A673 (cell line): ENCODE measurements at places on chromosomes 16 and 17. TPM values are rescaled to one million over a fixed set of nuclear protein-coding genes. Genes with fewer than 3 reads are reported as not detected.

The TP53TG3B gene
- total RNA-seq, result not detected in 2 replicates

The GAST gene
- total RNA-seq, result not detected in 2 replicates

The EFCAB5 gene
- 2.6 and 2.8 TPM in 2 replicates for total RNA-seq

The ATP2A1 gene
- total RNA-seq, result 3.0 and 3.5 TPM in 2 replicates

The TMEM98 gene
- total RNA-seq, result 67.6 and 75.0 TPM in 2 replicates

The CCL5 gene
- total RNA-seq, result not detected in 2 replicates

The KCTD19 gene
- 0.32 TPM in 1 of 2 replicates, not detected in the other for total RNA-seq

The C16orf89 gene
- not detected in 2 replicates for total RNA-seq

The CCL17 gene
- total RNA-seq, result not detected in 2 replicates

DNA sequence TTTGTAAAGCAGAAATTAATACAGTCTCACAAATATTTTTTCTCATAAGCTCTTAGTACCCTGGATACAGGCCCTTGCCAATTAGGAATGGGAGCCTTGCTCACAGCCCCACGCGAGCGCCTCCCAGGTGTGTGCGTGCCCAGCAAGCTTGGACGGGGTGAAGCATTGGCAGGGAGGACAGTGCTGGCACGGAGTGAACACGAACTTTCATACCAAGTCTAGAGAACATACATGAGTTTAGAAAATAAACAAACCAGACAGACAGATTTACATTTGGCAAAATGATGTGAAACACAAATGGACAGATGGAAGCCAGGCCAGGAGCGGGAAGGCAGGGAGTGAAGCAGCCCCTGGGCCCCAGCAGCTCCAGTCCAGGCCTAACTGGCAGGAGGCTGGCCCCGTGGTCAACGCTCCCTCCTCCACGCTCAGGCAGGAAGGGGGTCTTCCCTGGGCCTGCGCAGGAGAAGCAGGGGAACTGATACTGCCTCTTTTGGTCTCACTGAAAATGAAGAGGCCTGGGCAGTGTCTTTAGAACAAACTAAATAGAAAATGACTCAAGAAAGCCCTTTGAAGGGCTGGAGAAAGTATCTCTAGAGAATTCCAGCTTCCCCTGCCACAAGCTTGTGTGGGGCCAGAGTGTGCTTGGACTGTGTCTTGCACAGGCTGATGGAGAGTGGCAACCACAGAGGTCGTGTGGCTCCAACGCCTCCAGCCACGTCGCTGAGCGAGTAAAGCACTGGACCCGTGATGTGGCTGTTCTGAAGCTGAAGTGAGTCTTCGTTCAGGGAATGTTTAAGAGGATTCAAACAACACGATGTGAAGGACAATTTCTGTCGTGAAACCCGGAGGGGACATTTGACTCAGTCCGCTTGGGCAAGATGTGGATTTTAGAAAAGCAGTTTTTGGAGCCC, 9.9 kb upstream of the FOXJ1 start:
- no peak for DNase-seq
- no peak overlapping the region for H3K27ac ChIP-seq
- H3K36me3 ChIP-seq, result no peaks in the 10 kb centered on the region
- H3K4me3 ChIP-seq, result no peak overlapping the region
- H3K27me3 ChIP-seq, result no peaks in the 10 kb centered on the region

- H3K4me3 ChIP-seq, result no peak overlapping the region
- H3K27ac ChIP-seq, result no peak overlapping the region
- H3K4me1 ChIP-seq, result no peaks in the 10 kb centered on the region
- no peaks in the 10 kb centered on the region for H3K27me3 ChIP-seq
- DNase-seq, result no peak
Measured at GRCh38 chr17:1641065-1641403, 4.5 kb downstream of the SCARF1 start.

DNA sequence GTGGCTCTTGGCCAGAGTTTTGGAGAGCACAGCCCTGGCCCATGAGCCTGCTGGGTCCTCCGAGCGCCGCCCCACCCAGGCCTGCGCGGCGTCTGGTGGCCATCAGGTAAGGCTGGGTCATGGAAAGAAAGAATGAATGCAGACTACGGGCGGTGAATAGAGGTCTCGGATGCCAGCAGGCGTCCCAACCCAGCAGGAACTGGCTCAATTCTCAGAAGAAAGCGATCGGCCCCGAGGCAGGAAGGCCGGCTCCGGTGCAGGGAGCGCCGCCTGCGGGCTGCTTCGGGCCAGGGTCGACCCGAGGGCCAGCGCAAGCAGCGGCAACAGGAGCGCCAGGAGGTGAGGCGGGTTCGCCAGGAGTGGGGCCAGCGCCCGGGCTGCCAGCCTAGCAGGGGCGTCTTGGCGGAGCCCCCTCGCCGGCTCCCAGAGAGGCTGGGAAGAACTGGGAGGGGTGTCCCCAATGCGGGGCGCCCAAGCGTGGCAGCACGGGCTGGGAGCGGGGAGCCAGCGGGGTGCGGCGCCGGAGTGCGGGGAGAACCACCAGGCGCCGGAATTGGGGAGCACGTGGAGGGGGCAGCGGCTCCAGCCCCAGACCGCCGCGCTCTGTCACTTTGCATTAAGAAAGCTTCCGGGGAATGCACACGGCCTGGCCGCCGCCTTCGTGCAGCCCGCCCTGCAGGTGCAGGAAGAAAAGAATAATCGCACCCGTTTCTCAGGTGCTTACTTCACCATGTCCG, 7.1 kb upstream of the TMC5 start:
- peak overlapping the region; percentile 49 for H3K4me3 ChIP-seq
- H3K36me3 ChIP-seq, result no peaks in the 10 kb centered on the region
- peak; percentile 36 for DNase-seq
- H3K4me1 ChIP-seq, result no peaks in the 10 kb centered on the region
- peaks cover 16% of the 10 kb centered on the region for H3K27me3 ChIP-seq
- H3K27ac ChIP-seq, result no peak overlapping the region

DNA sequence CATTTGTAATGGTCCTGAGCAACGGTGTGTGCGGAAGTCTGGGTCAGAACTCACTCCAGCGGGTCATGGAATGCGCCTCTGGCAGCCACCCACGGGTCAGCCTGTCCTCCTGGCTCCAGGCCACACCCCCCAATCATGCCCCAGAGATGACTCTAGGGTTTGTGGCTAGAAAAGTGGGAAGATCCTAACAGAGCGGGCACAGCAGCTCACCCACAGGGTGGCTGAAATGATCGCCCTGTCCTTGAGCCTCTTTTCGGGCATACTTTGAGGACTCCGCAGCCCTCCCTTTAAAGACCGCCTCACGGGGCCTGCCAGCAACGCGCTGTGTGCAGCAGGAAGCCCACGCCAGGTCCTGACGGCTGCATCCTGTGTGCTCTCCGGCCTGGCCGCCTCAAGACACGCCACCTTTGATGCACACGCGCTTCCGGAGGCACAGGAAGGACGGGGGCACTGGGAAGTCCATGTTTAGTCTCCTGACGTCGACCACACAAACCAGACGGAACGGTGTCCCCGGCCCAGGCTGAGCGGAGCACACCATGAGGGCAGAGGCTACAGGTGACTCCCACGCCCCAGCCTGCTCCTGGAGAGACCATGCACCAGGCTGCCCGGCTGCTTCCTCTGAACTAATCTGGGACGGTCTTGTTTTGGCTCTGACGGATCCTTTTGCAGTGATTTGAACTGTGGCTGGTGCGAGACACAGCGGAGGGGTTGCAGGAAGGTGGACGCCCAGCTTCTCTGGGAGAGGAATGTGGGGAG, 92.9 kb downstream of the TBC1D16 start:
- H3K4me1 ChIP-seq, result peaks cover 7% of the 10 kb centered on the region

- peaks cover 21% of the 10 kb centered on the region for H3K4me1 ChIP-seq
- H3K27ac ChIP-seq, result no peak overlapping the region
- no peak overlapping the region for H3K4me3 ChIP-seq
Measured at GRCh38 chr17:1767358-1767757, 5.5 kb downstream of the SERPINF1 start.

GRCh38 chr17:32341857-32342602, at the start of gene C17orf75:
Gene C17orf75 (minus strand): TSS chr17:32342173. CDS start chr17:32342139, 34 bp downstream.
- DNase-seq, result peak; percentile 79
- no peaks in the 10 kb centered on the region for H3K4me1 ChIP-seq
- H3K27me3 ChIP-seq, result no peaks in the 10 kb centered on the region
- peak within 1 kb of the TSS; percentile 59 for H3K27ac ChIP-seq
- H3K36me3 ChIP-seq, result peaks cover 4% of the 10 kb centered on the region

GRCh38 chr16:11403920-11404319, 58.7 kb downstream of the RMI2 start:
- H3K4me1 ChIP-seq, result peaks cover 7% of the 10 kb centered on the region
- DNase-seq, result no peak
- H3K27ac ChIP-seq, result no peak overlapping the region
- H3K36me3 ChIP-seq, result no peaks in the 10 kb centered on the region
- no peaks in the 10 kb centered on the region for H3K27me3 ChIP-seq

DNA sequence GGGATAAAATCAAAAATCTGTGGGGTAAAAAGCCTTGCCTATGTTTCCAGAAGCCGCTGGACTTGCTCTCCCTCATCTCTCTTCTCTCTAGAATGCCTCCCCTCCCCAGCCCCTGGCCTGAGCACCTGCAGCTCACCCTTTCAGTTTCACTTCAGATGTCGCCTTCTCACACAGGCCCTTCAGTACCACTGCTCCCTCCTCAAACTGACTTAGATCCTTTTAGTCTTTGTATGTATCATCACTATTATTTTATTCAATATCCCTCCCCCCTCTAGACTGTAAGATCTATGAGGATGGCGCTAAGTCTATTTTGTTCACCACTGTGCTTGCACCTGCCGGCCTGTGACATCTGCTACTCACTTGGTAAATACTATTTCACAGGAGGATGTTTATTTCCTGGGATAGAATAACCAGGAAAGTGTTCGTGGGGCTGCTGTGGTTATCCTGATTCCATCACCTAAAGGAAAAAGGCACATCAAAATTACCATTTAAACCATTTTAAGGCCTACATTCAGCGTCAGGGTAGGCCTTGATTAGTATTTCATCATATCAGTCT, 122.3 kb downstream of the MRTFB start:
- no peak overlapping the region for H3K4me3 ChIP-seq
- no peak for DNase-seq
- H3K4me1 ChIP-seq, result peaks cover 6% of the 10 kb centered on the region
- no peak overlapping the region for H3K27ac ChIP-seq

DNA sequence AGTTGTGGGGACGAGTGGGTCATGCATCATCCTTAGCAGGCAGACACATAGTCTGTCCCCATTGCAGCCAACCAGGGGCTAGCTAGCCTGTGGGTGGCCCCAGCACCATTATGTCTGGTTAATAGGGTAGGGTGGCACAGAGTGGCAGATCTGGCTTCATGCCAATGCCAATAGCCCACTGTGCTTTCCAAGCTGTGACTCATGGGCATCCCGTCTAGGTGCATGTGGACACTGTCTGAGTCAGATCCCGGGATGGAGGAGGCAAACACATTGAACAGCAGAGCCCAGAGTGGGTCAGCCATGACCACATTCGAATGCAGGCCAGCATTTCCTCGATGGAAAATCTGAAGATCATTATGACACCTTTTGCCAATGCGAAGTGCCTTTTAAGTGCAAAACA, 2.5 kb downstream of the HS3ST2 start:
- H3K36me3 ChIP-seq, result no peaks in the 10 kb centered on the region
- H3K4me1 ChIP-seq, result no peaks in the 10 kb centered on the region
- H3K4me3 ChIP-seq, result no peak overlapping the region
- peaks cover 65% of the 10 kb centered on the region for H3K27me3 ChIP-seq
- DNase-seq, result no peak

- H3K27ac ChIP-seq, result no peak overlapping the region
- no peaks in the 10 kb centered on the region for H3K4me1 ChIP-seq
- H3K27me3 ChIP-seq, result peaks cover 5% of the 10 kb centered on the region
- no peak for DNase-seq
- H3K4me3 ChIP-seq, result no peak overlapping the region
Measured at GRCh38 chr17:20968913-20969616, 73.7 kb downstream of the USP22 start.

DNA sequence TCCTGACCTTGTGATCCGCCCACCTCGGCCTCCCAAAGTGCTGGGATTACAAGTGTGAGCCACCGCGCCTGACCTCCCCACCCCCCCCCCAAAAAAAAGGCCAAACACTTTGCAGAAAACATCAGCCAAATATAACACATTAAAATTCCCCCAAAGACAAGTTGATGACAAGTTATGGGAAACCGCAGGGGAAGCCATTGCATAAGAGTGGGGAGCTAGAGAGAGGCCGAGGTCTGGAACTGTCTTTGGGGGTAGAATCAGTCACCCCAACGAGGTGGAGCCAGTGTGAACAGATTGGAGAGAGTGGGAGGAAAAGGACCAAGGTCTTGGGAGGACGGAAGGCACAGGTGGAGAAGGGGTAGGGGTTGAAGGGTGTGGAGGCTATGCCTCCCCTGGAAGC, 2.8 kb downstream of the DRC3 start:
- DNase-seq, result no peak
- peaks cover 12% of the 10 kb centered on the region for H3K4me1 ChIP-seq
- no peaks in the 10 kb centered on the region for H3K36me3 ChIP-seq
